ENCODE measurements at places on chromosomes 1 and 21. TPM values are rescaled to one million over a fixed set of nuclear protein-coding genes. Genes with fewer than 3 reads are reported as not detected.

DNASE2B gene
- not detected for total RNA-seq

DNA sequence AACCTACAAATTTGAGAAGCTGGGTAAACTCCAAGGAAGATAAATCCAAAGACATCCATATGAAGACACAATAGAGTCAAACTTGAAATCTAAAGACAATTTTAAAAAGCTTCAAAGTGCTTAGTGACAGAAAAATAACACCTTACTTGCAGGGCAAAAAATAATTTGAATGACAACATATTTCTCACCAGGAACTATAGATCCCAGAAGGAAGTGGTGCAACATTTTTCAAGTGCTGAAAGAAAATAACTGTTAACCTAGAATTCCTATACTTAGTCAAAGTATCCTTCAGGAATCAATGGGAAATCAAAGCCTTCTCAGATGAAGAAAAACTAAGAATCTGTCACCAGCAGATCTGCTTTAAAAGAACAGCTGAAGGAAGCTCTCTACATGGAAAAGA is 184.4 kb downstream of the HLX start:
- DNase-seq = no peak

ZBTB8A gene
- 4.7 TPM for total RNA-seq

DNA sequence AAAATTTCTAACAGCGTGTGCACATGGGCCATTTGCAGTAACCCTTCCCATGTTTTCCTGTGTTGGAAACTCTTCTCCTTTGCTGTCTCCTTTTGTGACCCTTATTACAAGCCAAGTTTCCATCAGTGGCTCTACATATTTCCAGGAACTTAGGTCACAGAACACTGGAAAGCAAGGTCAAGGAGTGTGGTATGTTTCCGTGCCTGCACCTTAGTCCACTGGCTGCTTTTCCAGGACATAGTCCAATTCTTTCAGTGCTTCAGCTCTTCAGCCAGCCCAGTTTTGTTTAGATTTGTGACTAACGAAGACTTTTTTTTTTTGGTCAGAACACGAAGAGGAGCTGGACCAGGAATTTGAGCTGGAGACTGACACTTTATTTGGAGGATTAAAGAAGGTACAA is 33.8 kb downstream of the HHAT start:
- no peak for DNase-seq

PINK1 gene
- 11.2 TPM for total RNA-seq

SLC16A4 gene
- 0.83 TPM for total RNA-seq

RXRG gene
- total RNA-seq = not detected

TPRG1L gene
- total RNA-seq = 27.3 TPM

- DNase-seq = no peak
These were observed 287.2 kb downstream of the LMO4 start for GRCh38 chr1:87615901-87616300.

ERICH3 gene
- 0.15 TPM for total RNA-seq

GRCh38 chr1:201503397-201504176 is 3.3 kb downstream of the CSRP1 start:
- DNase-seq = peak; percentile 72
